Stimulated activated CD4-positive, alpha-beta T cell treated with anti-CD3 and anti-CD28 coated beads, Interleukin-1b, Interleukin-23, amount 100 ng/mL, for 24 hours (primary cell): ENCODE measurements at places on chromosomes 7 and 10.

DNA sequence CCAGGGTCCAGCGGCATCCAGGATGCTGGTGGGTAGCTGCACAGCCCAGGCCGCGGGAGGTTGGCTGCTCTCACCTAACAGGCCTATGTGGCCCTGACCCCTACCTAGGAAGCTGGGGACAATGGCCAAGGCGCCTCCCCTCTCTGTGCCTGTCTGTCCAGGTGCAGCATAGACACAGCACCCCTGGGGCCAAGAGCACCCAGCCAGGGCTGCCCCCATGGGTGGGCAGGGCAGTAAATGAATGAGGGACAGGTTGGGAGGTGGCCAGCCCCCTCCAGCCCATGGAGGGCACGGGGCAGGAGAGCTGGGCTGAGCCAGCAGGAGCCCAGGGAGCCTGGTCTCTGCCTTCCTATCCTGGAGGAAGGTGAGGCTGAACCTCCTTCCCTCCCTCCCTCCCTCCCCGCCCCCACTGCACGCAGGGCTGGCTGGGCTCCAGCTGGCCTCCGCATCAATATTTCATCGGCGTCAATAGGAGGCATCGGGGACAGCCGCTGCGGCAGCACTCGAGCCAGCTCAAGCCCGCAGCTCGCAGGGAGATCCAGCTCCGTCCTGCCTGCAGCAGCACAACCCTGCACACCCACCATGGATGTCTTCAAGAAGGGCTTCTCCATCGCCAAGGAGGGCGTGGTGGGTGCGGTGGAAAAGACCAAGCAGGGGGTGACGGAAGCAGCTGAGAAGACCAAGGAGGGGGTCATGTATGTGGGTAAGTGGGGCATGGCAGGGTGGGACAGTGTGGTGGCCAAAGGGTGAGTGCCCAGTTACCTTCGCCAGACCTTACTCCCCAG is at the start of gene SNCG:
Gene SNCG, plus strand, starts transcription at position 484 of the 785 bp plus-strand sequence. Its CDS starts 99 bp downstream, at position 583.
- no peak for DNase-seq

DNA sequence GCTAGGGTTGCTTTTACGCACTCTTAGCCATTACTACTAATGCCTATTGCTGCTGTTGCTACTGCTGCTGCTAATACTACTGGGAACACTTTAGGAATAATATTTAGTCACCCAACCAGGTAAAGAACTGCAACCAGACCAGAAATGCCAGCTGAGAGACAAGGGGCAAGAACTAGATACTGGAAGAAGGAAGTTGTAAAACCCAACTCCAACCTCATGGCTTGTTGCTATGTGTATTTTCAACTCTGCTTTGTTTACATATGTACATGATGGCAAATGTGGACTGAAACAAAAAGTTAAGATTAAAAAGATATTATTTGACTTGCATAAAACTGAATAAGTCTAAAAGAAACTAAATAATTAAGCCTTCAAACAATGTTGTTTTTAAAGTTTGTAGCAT is 177.7 kb downstream of the GNAT3 start:
- DNase-seq = no peak

DNA sequence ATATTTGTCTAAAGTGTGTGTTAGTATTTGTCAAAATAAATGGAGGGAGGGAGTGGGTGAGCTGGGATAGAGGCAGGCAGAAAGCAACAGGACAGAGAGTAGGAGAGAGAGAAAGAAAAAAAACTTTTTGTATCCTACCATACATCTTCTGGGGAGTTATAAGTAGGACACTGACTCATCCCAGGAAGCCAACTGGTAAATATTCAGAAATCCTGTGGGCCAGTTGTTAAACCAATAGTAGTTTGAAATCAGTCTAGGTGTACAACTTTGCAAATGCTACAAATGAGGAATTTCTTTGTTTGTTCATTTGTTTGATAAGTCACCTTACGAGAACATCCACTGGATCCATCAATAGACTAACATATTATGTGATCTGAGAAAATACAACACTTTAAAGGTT is 980.9 kb downstream of the GATA3 start:
- no peak for DNase-seq

DNA sequence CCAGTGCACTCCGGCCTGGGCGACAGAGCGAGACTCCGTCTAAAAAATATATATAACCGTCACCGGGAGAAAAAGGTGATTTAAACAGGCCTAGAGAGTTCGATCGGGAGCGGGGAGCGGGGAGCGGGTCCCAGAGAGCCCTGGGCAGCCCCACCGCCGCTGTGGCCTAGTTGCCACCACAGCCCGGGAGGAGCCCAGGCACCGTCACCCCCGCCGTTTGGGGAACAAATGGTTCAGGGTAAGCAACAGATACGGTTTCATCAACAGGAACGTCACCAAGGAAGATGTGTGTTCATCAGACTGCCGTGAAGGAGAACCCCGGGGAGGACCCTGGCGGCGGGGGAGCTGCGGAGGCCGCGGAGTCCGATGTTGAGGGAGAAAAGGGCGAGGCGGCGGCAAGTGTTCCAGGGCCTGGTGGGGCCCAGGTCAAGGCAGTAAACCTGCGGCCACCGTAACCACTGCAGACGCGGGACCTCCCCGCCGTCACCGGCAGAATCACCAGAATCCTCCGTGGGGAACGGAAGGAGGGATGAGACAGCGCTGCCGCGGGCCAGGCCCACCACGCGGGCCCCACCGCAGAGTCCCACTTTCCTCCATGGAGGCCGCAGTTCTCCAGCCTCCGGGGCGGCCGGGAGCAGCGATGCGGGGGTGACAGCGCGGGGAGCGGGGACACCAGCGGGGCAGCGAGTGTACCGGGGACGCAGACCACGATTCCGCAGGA is 103.4 kb downstream of the GALNT11 start:
- DNase-seq = no peak

DNA sequence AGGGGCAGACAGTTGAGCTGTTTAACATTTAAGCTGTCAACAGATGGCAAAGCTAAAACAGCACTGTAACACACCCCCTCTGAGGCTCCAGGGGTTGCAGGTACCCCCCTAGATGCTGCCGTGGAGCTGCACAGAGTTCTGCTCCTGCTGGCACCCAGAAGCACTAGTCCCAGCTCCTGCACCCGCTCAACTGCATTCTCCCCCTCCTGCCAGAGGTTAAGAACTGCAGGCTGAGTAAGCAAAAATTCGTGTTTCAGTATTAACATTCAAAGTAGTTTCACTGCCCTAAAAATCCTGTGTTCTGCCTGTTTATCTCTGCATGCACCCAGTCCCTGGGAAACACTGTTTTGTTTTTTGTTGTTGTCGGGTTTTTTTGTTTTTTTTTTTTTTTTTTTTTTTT is 790.8 kb upstream of the KCND2 start:
- DNase-seq = no peak

DNA sequence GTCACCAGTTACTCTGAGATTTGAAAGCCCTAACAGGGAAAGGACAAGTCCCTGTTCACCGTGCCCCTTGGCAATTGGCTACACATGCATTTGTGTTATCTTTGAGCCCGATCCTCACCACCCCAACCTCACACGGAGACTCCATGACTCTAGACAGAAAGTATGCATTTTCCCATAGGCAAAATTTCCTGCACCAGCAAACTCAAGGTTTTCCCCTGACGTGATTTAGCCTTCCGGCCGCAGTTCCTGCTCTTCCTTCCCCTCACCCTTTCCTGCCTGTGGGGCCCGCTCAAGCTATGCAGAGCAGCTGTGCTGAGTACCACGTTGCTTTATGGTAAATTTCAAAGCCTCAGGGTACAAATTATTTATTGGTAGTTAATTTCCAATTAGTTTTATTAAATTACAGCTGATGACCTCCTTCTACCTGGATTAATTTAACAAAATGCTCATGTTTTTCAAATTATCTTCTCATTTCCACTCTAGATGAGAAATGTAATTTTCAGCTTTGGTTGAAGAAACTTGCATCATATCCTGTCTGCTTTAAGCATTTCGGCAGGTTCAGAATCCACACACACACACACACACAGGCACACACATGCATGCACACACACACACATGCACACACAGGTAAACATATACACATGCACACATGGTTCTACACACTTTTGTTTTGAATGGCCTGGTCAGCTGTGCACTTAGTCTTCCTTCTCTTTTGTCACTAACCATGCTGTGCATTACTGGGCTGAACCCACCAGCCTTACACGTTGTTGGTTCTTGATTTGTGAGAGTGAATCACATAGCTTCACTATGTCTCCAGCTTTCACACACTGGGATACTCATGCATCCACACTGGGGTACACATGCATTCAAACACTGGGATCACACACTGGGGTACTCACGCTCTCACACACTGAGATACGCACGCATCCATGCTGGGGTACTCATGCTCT is 283.1 kb upstream of the PITRM1 start:
- no peak for DNase-seq

GRCh38 chr7:148327379-148327778 is 263.2 kb upstream of the C7orf33 start:
- no peak for DNase-seq

GRCh38 chr10:58579011-58579655 is 66.5 kb downstream of the BICC1 start:
- DNase-seq = no peak

DNA sequence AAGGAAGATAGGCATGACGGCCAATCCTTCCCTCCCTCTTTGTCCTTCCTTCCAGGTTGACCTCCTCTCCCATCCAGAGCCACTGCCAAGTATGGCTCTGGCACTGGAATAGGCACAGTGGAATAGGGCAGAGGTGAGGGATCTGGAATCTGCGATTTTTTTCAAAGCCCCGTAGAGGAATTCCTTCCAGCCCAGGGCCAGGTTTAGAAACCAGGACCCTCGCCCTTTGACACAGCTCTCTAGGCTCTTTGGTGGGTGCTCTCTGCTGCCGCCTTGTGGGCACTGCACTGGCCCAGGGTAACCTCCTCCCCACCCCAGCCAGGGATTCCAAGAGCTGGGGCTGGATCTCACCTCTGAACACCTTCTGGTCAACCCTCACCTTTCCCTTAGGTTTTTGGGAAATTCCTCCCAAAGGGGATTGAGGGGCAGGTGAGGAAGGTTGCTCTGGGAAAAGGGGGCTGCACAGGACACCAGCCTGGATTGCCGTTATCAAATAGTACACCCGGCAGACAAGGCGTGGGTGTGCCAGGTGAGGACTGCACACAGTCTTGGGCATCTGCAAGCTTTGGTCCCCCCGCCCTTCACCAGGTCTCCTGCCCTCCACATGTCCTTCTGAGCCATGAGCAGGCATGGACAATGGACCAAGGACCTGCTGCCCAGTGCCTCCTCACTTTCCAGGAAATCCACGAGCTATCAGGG is 22.8 kb downstream of the C10orf105 start:
- peak; percentile 58 for DNase-seq

GRCh38 chr10:73786512-73786885 is 1.1 kb downstream of the ZSWIM8 start:
- DNase-seq = no peak

DNA sequence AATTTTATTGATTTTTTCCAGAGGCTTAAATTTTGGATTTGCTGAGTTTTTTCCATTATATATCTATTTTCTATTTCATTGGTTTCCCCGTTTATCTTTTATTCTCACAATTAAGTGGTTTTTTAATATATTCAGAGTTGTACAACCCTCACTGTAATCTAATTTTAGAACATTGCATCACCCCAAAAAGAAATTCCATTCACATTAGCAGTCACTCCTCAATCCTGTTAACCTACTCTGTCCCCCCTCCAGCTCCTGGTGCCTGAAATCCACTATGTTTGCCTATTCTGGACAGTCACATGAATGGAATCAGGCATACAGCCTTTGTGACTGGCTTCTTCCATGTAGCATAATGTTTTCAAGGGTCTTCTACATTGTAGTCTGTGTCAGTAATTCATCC is 55.8 kb upstream of the ITGA8 start:
- no peak for DNase-seq

DNA sequence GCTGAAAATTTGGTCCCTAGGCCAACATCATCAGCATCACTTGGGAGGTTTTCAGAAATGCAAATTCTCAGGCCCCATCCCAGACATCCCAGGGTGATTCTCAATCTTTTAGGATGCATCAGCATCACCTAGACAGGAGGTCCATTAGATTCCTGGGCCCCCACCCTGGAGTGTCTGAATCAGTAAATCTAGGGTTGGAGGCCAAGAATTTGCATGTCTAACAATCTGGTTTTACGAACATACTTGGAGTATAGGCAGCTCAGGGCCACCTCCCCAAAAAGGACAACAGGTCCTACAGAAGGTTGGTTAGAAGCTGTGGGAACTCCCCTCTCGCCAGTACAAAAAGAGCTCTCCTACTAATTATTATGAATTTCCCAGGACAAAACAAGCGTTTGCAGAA is 15.5 kb downstream of the ZC3HAV1 start:
- no peak for DNase-seq

DNA sequence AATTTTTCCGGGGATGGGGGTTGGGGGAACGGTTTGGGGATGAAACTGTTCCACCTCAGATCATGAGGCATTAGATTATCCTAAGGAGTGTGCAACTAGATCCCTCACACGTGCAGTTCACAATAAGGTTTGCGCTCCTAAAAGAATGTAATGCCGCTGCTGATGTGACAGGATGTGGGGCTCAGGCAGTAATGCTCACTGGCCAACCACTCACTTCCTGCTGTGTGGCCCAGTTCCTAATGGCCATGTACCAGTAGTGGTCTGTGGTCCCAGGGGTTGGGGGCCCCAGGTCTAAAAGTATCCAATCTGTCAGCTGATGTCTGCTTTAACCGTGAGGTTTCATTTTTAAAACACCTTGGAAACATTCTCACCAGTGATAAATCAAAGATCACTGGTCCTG is 2.2 kb downstream of the STN1 start:
- no peak for DNase-seq

GRCh38 chr7:80722616-80723195 is 84.3 kb downstream of the CD36 start:
- DNase-seq = no peak

- no peak for DNase-seq
Observed at GRCh38 chr7:141342621-141343408, 208.4 kb upstream of the AGK start.

DNA sequence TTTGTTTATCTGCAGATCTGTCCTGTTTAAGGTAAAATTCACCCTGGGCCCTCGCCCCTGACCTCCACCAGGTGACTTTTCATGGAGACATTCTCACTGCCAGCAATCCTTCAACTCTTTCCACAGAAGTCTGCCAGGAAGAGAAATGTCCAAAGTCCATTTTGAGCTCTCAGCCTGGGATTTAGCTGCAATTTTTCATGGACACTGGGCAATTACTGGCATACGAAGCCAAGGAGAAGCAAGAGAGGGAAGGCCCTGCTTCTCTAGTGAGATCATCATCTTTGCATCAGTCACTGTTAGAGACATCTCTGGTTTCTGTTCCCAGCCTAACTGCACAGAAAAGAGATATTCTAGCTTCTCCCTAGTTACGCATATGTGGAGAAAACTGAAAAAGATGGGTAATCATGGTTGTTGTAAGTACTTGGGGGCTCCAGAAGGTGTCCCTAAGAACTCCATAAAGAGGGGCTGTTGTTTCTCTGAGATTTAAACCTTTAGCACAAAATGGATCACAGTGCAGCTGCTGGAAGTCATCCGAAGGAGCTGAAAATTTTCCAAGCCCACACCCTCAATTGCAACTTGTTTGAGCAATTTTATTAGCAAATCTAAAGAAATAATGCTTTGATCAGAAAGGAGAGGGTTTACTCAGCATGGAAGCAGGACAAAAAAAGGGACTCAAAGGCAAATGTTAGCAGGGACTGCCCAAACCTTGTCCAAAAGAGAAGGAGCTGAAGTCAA is 168.9 kb downstream of the SNX10 start:
- DNase-seq = no peak
